ENCODE measurements at places on chromosomes 7 and 10.

DNA sequence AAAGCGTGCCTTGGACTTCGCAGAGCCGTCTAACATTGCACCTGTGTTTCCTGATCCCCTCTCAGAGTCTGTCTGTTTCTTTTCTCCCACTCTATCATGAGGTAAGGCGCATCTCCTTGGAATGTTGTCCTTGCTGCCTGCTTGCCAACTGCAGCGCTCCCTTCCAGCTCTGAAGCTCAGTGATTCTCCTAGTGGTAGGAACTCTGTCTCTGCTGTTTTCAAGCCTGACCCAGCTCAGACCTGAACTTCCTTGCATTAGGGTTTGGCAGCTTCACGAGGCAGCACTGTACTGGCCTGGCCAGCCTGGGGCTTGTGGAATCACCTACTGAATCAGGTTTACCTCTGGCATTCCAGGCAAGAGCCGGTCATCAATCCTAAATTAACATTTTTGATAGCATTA is 123.9 kb downstream of the CREB5 start:
- DNase-seq, result no peak

- DNase-seq, result peak; percentile 38
Observed at GRCh38 chr10:123154711-123155505, 706 bp downstream of the BUB3 start.

DNA sequence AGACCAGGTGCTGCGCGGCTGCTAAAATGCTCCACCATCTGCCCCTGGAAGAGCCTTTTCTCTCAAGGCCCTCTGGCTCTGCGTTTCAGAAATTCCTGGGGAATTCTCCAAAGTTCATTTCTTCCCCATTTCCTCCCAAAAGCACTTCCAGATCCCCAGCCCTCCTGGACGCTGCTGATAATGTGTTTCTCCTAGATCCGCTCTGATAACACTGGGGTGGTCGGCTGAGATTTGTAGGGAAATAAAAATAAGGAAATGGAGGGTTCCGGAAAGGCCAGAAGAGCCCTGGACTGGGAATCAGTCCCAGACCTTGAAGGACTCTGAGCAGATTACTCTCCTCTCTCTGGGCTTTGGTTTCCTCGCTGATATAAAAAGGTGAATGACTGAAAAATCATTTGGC is 28.1 kb downstream of the COL13A1 start:
- DNase-seq, result no peak

DNA sequence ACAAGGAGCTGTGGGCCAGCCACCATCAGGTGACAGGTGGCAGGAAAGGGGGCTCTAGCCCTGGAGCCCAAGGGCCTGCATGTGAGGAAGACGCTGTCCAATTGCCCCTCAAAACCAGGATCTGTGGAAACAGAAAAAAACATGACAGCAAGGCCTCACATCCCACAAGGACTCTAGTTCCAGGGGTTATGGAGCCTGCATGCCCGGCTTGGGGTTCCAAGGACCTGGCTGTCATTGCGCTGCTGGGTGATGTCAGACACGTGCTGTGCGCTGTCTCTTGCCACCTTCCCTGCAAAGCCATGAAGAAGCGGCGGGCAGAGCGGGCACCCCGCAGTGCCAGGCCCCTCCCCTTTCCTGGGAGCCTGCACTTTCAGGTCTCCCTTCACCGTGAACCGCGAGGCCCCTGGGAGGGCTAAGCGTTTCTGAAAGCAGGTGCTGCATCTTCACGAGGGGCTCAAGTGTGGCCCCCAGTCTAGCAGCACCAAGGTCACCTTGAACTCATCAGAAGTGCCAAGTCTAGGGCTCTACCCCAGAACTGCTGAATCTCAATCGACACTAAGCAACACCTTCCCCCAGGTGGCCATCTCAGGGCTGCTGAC is 15.1 kb upstream of the CRYGN start:
- no peak for DNase-seq

Data from foreskin fibroblast (primary cell).